ENCODE measurements at places on chromosomes 7 and 10.

DNA sequence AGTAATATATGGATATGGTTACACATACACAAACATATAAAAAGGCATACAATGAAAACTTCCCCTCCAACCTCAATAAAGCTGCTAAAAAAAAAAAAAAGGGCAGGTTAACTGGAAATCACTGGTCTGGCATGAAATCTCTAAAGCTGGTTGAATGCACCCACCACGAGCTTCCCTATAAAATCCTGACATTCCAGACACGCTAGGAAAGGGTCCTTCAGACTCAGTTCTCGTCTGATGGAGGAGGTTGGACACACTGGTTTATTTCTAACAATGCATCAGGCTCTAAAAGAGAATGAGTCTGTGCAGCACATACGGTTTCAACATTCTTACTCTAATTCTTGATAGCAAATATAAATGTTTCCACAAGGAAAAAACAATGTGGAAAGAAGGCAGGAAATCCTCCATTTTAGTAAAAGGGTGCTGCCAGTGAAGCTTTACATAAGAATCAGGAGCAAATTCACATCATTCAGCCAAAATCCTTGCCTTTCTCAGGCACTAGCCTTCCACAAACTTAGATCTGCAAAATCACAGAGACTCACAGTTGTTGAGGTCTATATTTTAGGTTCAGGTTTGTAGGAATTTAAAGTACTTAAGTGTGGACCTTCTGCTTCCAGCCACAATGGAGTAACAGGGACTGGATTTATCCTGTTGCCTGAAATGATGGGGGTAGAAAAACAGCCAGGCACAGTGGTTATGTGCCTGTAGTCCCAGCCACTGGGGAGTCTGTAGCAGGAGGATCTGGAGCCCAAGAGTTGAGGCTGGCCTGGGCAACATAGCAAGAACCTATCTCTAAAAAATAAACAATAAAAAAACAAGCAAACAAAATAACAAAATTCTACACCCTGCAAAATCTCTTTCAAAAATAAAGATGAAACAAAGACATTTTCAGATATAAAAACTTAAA is 73.5 kb downstream of the CYTH3 start:
- no peak for DNase-seq

DNA sequence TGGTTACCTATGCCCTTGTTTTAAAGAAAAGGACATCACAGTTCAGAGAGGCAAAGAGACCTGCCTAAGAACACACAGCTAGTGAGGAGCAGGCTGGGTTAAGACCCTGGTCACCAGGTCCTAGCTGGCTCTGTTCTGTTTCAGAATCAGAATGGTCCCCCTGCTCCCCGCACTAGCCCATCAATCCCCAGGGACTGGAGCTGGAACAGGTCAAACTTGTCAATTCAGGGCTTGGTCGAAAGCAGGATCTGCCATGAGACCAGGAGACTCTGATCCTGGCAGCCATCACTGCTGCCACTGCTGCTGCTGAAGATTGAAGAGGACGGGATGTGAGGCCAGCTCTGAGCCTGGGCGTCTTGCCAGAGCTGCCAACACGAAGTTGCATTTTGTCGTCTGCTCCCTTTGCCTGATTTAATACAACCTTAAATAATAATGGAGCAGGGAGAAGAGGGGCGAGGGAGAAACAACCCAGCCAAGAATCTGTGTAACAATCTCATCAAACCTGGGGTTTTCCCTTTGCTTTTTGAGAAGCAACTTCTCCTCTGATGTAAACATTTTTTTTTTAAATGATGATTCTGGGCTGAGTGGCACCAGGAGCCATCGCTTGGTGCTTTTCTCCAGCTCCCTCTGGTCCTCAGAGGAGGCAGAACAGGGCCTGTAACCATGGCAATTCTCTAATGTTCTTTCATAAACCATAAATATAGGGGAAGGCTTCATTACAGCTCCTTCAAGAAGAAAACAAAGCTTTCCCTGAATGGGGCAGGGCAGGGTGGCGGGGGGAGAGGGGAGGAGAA is 119.0 kb upstream of the SORCS3 start:
- peak; percentile 45 for DNase-seq

GRCh38 chr10:124636271-124636995 is 107.7 kb downstream of the FAM53B start:
- no peak for DNase-seq

GRCh38 chr10:13829790-13830189 is 243.0 kb downstream of the PRPF18 start:
- DNase-seq = no peak

- no peak for DNase-seq
These were observed 116.4 kb upstream of the ITGB1 start for GRCh38 chr10:33074443-33074842.

DNA sequence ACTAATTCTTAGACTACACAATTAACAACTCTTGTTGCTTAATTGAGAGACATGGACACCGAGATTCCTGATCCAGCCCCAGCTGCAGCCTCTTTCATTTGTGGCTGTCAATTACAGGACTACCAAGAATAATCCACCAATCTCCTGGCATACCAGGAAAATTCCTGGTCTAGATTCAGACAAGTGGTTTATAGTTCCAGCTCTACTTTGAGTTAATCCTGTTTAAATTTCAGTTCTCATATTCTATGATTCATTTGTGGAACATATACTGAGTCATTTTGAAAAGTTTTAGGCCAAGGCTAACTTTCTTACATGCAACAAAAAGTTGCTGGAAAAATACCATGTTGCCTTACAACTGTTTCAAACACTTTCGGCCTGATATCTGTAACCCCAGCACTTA is 253.5 kb downstream of the MAGI2 start:
- no peak for DNase-seq

All from NCI-H446 (cell line).